DMS79 treated with DMSO at 0.1 percent for 48 hours (cell line): ENCODE measurements at places on chromosomes 6 and 20.

GRCh38 chr6:97473979-97474378, 191.0 kb upstream of the MMS22L start:
- no peak for DNase-seq

GRCh38 chr6:127456465-127456864, 2.7 kb downstream of the KIAA0408 start:
- DNase-seq: no peak

DNA sequence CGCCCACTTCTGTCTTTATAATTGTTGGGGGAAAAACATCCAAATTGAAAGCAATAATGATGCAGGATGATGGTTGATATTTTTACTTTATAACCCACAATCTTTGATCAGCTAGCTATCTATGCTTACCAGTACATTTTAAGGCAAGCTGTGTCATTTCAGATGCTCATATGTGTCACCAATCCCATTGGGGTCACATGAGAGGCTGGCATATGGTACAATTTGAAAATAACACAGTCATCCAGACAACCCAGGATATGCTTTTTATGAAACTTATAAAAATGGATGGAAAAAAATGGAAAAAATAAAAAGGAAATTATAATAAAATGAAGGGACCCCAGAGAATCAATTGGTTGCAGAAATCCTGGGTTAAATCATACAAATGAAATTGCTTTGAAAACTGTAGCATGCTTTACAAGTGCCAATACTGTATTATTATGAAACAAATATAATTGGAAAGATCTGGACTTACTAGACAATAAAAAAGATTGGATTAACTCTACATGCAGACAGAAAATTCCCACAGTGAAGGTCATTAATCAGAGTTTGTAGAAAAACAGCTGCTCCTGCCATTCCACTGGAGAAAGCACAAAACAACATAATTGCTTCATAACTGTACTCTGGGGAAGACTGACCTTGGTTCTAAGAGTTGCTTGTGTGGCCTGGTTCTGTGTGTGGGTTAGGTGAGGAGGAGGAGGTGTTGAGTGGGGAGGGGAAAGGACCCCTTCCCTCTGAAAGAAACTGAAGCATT, 13.3 kb upstream of the PRIM2 start:
- DNase-seq: no peak

GRCh38 chr20:22374066-22374465, 210.3 kb downstream of the FOXA2 start:
- DNase-seq: no peak

GRCh38 chr6:27834879-27835549, 77.2 kb downstream of the OR2B2 start:
- no peak for DNase-seq

GRCh38 chr20:7828437-7828836, 111.8 kb downstream of the HAO1 start:
- no peak for DNase-seq

DNA sequence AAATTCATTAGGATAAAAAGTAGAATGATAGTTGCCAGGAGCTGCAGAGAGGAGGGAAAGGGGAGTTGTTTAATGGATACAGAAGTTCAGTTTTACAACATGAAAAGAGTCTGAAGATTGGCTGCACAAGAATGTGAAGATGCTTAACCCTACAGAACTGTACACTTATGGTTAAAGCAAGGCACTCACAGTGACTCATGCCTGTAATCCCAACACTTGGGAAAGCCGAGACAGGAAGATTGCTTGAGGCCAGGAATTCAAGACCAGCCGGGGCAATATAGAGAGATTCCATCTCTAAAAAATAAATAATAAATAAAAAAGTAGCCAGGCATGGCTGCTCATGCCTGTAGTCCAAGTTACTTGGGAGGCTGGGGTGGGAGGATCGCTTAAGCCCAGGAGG, 174.0 kb downstream of the TASP1 start:
- DNase-seq: no peak

DNA sequence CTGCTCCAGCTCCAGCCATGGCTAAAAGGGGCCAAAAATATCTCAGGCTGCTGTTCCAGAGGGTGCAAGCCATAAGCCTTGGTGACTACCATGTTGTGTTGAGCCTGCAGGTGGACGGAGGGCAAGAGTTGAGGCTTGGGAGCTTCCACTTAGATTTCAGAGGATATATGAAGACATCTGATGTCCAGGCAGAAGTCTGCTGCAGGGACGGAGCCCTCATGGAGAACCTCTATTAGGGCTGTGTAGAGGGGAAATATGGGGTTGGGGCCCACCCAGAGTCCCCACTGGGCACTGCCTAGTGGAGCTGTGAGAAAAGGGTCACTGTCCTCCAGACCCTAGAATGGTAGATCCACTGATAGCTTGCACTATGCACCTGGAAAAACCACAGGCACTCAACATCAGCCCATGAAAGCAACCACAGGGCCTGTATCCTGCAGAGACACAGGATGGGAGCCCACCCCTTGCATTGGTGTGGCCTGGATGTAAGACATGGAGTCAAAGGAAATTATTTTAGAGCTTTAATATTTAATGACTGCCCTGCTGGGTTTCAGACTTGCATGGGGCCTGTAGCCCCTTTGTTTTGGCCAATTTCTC, 70.5 kb downstream of the NINL start:
- no peak for DNase-seq

DNA sequence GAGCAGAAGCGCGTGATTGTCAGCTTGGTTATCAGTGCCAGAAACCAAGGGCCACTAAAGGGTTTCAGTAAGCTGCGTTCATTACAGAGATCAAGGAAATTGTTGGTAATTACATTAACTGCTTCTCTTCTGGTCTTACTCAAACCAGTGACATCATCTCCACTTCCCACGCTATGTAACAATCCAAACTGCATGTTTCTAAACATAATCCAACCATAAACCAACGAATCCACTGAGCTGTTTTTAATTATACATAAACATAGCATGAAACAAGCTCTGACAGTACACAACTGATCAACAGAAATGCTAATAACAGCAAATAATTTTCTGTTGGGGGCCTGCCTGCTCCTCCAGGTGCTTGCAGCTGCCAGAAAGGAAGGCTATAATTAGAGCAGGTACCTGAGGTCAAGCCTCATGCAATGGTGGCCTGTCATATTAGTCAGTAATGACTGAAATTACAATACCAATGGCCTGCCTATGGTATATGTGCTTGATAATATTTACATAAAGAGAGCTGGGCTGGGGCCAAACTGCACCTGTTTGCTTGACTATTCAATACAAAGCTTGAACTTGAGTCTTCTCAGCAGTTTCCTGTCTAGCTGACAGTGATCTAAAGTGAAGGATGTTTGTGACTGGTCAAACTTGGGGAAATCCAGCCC, 40.1 kb downstream of the ILRUN start:
- peak; percentile 83 for DNase-seq

DNA sequence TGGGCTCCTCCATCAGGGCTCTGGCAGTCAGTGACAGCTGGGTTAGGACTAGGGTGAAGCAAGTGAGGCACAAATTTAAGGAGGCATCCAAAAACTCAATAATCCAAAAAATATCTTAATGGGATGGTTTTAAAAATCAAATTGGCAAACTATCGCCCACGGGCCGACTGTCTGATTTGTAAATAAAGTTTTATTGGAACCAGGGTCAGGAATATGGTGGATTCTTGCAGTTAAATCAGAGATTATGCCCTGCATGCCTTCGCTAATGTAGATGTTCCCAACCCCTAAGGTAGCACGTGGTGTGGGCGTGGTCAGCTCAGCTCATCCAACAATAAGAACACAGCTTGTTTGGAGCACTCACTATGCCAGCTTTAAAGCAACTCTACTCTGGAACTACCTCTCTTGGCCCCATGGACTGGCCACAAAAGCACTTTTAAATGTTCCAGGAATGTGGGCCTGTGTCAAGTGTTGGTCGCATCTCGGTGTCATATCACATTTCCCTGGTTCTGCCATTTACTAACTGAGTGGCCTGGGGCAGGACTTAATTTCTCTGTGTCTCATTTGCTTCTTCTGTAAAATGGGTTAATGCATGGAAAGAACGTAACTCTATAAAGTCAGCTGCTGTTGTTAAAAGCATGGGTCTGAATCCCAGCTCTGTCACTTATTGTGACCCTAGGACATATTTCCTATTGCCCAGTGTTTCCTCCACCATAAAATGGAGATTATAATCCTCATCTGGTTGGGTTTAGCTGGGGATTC, 7.0 kb downstream of the TP53RK start:
- DNase-seq: no peak

- DNase-seq: peak; percentile 25
Observed at GRCh38 chr6:1726341-1726768, 116.6 kb downstream of the FOXC1 start.

DNA sequence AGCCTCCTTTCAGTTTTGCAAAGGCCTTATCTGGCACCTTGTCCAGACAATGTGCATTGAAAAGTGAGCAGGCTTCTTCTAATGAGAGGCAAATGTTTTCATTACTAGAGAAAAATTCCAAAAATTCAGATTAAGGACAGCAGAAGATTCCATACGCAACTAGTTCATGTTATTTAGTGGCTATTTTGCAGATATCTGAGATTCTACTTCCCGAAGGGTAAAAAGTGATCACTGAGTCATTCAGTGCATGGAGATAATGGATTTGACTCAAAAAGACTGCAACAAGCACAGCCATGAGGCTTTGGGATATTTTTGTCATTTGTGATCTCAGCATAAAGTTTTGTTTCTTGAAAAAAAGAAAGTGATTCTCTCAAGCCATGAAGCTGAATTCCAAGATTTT, 29.9 kb downstream of the METTL24 start:
- DNase-seq: no peak

GRCh38 chr6:151443911-151444621, 7.9 kb downstream of the RMND1 start:
- no peak for DNase-seq

GRCh38 chr20:13231031-13231752, 10.1 kb downstream of the ISM1 start:
- no peak for DNase-seq

GRCh38 chr6:159107451-159108260, 61.5 kb upstream of the FNDC1 start:
- peak; percentile 81 for DNase-seq
